Osteocyte (in vitro differentiated cells): ENCODE measurements at places on chromosomes 7 and 10. TPM values are rescaled to one million over a fixed set of nuclear protein-coding genes. Genes with fewer than 3 reads are reported as not detected.

DNA sequence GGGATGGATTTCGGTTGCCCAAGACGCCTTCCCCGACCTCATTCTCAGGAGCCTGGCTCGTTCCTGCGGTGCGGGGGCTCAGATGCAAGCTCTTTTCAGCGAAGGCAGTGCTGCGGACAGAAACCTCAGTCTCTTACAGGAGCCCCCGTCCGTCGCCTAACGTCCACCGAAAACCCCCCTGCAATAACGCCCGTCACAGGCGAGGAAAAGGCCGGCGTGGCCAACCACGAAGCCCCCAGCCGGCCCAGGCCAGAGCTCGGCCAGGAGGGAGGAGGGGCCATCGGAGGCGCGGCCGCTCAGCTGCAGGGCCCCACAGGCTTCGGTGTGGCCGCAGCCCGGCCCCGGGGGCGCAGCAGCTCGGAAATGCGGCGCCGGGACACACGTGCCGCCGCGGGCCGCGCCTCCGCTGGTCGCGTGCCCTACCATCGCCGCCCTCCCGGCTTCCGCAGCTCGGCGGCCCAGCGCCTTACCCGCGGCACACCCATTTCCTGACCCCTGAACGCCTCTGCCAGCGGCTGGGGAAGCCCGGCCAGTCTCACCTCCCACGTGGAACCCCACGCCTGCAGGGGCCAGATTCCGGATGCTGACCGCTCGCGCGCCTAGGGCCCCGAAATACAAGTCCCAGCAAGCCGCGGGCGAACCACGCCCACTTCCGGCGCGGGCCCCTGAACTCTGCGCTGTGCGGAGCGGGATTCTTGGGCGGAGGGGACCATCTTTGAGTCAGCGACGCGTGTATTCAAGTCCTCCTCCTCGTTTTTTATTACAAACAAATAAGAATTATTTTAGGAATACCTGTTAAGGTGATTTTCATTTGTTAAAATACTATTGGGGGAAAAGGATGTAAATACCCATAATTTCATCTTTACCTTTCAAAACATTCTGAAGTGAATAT, at the start of gene ZNF239:
Gene ZNF239, minus strand, starts transcription at position 616 of the 892 bp plus-strand sequence. CDS start 16,537 bp downstream, outside the sequence.
- peak within 1 kb of the TSS; percentile 80 for H3K4me3 ChIP-seq
- H3K36me3 ChIP-seq = peaks cover 5% of the 10 kb centered on the region
- peaks cover 18% of the 10 kb centered on the region for H3K27me3 ChIP-seq
- peaks cover 16% of the 10 kb centered on the region for H3K4me1 ChIP-seq

DNA sequence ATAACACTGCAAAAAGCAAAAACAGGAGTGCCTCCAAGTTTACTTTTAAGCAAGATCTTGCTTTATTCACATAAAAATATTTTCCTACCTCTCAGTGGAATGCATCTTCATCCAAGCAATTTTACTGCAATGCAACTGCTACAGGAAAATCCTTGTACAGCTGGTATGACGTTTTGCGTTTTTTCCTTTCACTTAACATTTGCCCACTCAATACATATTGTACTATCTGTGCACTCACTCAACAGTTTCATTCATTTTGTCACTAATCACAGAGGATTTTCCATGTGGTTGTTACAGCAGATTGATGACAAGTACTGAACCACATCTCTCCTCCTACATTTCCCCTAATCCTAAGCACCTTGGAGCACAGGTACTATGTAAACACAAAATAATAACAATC, 222.0 kb upstream of the IMMP2L start:
- H3K27ac ChIP-seq = no peak overlapping the region
- DNase-seq = no peak
- no peaks in the 10 kb centered on the region for H3K27me3 ChIP-seq
- H3K36me3 ChIP-seq = peaks cover 51% of the 10 kb centered on the region
- no peaks in the 10 kb centered on the region for H3K4me1 ChIP-seq

GRCh38 chr7:23106823-23107663, 1.5 kb downstream of the KLHL7 start:
- H3K4me1 ChIP-seq = peaks cover 30% of the 10 kb centered on the region
- peaks cover 12% of the 10 kb centered on the region for H3K36me3 ChIP-seq

MBL2 gene
- total RNA-seq = not detected in 2 replicates

TRIM4 gene
- 13.1 and 14.3 TPM in 2 replicates for total RNA-seq

DNA sequence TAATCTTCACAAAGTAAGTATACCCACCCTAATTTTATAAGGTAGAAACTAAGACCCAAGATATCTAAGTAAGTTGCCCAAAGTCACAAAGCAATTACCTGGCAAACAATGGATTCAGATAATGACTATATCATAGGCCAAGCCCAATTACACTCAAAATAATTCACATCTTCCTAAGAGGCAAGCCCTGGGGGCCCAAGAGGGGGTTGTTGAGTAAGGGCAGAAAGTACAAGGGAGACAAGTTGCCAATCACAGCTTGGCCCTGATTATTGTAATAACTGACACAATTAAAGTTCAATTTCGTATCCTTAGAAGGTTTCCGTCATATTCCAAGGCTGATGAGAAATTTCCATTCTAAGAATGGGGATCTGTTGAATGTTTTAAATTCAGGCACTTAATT, 91.4 kb downstream of the NPSR1 start:
- peaks cover 13% of the 10 kb centered on the region for H3K4me1 ChIP-seq
- H3K27ac ChIP-seq = no peak overlapping the region
- no peak for DNase-seq
- H3K4me3 ChIP-seq = no peak overlapping the region
- no peaks in the 10 kb centered on the region for H3K36me3 ChIP-seq

DNA sequence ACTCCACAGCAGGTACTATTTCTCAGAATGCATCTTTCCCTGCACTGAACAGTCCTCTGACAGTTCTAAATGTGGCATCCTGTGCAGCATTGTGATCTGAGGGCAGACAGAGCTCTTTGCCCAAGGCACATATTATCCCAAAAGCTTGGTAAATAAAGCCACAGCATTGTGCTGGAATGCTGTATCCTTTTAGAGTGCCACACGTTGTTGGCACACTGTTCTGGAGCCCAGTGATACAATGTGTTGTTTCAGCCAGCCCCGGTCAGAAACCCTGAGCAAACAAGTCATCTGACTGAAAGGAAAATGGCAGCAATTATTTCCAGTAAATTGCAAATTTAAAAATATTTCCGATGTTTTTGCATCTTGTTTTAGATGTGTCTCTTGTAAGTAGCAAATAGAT, 45.4 kb downstream of the NAMPT start:
- H3K4me1 ChIP-seq = peaks cover 25% of the 10 kb centered on the region
- no peaks in the 10 kb centered on the region for H3K27me3 ChIP-seq
- no peak overlapping the region for H3K4me3 ChIP-seq

TAC1 gene
- not detected in 2 replicates for total RNA-seq

DNA sequence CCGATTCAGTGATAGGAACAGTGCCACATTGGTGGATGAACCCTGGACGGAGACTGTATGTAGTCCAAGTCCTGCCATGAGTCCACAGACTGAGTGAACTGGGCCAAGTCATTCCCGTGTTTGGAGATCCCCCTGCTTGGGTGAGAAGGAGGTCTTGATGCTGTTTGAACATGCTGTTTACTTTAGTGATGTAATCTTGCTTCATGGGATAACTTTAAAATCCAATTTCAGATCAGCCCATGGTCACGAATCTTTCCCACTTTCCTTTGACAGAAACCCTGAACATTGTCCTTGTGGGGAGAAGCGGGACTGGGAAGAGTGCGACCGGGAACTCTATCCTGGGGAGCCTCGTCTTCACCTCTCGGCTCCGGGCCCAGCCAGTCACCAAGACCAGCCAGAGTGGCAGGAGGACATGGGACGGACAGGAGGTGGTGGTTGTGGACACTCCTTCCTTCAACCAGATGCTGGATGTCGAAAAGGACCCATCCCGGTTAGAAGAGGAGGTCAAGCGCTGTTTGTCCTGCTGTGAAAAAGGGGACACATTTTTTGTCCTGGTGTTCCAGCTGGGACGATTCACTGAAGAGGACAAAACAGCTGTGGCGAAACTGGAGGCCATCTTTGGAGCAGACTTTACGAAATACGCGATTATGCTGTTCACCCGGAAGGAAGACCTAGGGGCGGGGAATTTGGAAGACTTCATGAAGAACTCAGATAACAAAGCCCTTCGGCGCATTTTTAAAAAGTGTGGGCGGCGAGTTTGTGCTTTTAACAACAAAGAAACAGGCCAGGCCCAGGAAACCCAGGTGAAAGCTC, 26.6 kb downstream of the GIMAP8 start:
- H3K27me3 ChIP-seq = no peaks in the 10 kb centered on the region
- H3K4me1 ChIP-seq = no peaks in the 10 kb centered on the region
- H3K4me3 ChIP-seq = no peak overlapping the region
- H3K27ac ChIP-seq = no peak overlapping the region
- no peaks in the 10 kb centered on the region for H3K36me3 ChIP-seq

CADPS2 gene
- 0.81 and 1.0 TPM in 2 replicates for total RNA-seq
